Thyroid gland (tissue), 4 donors: ENCODE measurements at places on chromosomes 5 and 9. TPM values are rescaled to one million over a fixed set of nuclear protein-coding genes. Genes with fewer than 3 reads are reported as not detected.
A peak's percentile ranks its signal among the peaks of the same experiment; 100 is the strongest.

DNA sequence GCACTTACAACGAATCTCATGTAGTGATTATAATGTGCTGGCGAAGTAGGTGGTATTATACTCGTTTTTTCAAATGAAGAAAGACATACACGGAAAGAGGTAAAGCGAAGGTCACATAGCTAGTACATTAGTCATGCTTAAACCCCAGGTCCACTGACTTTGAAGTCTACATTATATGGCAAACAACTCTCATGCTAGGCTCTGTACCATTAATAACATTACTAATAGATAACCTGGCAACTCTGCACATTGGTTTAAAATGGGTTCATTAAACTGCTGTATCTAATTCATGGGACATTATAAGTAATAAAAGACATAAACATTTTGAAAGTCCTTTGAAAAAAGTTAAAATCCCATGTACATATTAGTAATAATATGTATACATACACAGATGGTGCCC lies 21.2 kb downstream of the FYB1 start:
- no peak overlapping the region for H3K4me3 ChIP-seq
- no peak overlapping the region for H3K27ac ChIP-seq
- H3K27me3 ChIP-seq: no peaks in the 10 kb centered on the region
- H3K36me3 ChIP-seq: no peaks in the 10 kb centered on the region

DNA sequence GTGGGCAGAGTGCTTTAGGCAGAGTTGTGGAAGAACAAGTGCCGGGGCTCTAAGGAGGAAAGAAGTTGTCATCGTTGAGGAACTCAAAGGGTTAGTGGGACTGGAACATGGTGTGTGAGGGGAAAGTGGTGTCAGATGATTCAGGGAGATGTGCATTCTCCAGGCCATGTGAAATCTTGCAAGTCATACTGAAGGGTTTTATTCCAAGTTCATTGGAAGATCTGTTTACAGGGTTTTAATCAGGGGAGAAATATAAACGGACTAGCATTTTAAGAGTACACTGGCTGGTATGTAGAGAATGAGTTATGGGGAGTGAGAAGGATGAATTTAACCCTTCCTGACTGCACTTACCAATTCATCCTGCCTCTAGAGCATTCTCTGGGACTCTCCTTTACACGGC lies 49.3 kb downstream of the NR2F1 start:
- H3K36me3 ChIP-seq: no peaks in the 10 kb centered on the region
- no peak overlapping the region for H3K27ac ChIP-seq
- no peak overlapping the region for H3K4me3 ChIP-seq
- no peaks in the 10 kb centered on the region for H3K27me3 ChIP-seq

DNA sequence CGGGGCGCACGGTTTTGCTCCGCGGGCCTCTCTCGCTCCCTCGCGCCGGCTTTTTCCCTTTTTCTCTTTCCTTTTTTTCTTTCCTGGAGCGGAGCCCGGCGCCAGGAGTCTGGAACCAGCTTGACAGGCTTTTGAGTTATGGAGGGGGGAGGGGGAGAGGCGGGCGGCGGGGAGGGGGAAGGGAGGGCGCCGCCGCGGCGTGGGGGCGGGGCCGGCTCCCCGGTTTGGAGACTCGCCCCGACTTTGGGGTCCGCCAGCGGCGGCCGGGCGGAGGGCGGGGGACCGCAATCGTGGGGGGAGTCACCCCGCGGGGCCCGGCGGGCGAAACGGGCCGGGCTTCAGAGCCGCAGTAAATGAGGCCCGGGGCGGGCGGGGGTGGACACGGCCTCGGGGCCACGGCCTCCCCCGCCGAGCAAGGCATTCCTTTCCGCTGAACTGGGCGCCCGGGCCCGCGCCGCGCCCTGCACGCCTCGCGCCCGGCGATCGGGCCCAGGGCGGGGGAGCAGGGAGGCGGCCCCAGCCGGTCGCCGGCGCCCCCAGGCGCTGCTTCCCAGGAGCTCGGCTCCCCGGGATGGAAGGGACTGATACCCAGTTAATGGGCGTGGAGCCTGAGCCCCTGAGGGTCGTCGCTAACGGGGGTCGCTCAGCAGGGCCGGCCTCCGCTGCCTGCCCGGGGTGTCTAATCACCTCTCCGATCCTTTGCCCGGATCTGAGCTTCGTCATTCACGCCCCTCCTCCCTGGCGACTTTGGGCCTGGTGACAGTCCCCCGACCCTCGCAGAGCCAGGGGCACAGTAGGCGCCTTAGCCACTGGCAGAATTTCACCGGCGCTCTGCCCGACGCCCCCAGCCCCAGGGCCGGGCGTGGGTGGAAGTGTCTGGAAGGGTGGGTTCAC lies 138.1 kb downstream of the C9orf50 start:
- H3K27ac ChIP-seq: peak overlapping the region; percentile 100
- peaks cover 83% of the 10 kb centered on the region for H3K4me1 ChIP-seq
- peak; percentile 94 for DNase-seq

GRCh38 chr9:109926421-109926869 lies 146.4 kb downstream of the PALM2AKAP2 start:
- H3K4me1 ChIP-seq: no peaks in the 10 kb centered on the region
- no peaks in the 10 kb centered on the region for H3K27me3 ChIP-seq
- H3K36me3 ChIP-seq: no peaks in the 10 kb centered on the region
- no peak for DNase-seq
- H3K4me3 ChIP-seq: no peak overlapping the region
- H3K27ac ChIP-seq: no peak overlapping the region

DNA sequence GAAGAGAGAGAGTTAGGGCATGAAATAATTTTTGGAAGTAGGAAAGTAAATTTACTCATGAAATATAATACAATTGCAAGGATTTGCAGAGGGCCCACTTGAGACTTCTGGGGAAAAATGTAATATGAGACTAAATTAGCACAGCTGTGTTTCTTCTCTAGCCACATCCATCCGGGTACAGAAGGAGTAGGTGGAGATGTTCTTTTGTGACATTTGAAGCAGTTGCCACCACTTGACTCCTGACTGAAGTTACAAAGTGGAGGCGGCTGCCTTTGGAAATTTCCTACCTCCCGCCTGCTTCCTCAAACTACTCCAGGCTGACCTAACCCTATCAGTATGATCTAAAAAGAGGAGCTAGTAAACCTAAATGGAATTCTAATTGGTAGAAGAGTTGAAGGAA lies 58.1 kb upstream of the SHISAL2B start:
- no peak overlapping the region for H3K27ac ChIP-seq
- H3K4me1 ChIP-seq: no peaks in the 10 kb centered on the region
- no peaks in the 10 kb centered on the region for H3K27me3 ChIP-seq
- H3K4me3 ChIP-seq: no peak overlapping the region
- no peaks in the 10 kb centered on the region for H3K36me3 ChIP-seq

DNA sequence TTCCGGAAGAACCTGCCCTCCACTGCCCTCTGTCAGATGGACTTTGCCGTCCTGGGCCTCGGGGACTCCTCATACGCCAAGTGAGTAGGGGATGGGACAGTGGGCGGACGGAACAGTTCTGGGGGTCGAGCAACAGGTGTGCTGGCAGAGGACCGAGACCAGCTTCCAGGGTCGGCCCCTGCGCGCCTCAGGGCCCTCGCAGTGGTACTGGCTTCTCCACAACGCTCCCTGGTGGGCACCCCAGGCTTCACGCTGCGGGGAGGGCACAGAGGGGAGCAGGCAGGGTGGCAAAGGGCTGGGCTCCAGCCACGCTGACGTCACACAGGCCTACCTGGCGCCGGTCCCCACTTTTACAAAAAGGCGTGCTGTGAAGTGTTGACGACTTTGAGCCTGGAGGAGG lies 7.0 kb downstream of the NDOR1 start:
- H3K4me1 ChIP-seq: no peaks in the 10 kb centered on the region
- no peak overlapping the region for H3K4me3 ChIP-seq
- no peak overlapping the region for H3K27ac ChIP-seq
- H3K36me3 ChIP-seq: no peaks in the 10 kb centered on the region
- DNase-seq: no peak

GRCh38 chr5:112915831-112916230 lies 6.2 kb downstream of the REEP5 start:
- H3K36me3 ChIP-seq: no peaks in the 10 kb centered on the region
- H3K4me1 ChIP-seq: peaks cover 66% of the 10 kb centered on the region
- no peaks in the 10 kb centered on the region for H3K27me3 ChIP-seq
- no peak overlapping the region for H3K27ac ChIP-seq

- no peak overlapping the region for H3K4me3 ChIP-seq
- H3K36me3 ChIP-seq: no peaks in the 10 kb centered on the region
- peaks cover 14% of the 10 kb centered on the region for H3K4me1 ChIP-seq
- no peaks in the 10 kb centered on the region for H3K27me3 ChIP-seq
Measured at GRCh38 chr5:178388386-178389025, 155.9 kb upstream of the PHYKPL start.

- H3K4me3 ChIP-seq: no peak overlapping the region
- no peaks in the 10 kb centered on the region for H3K4me1 ChIP-seq
- H3K27me3 ChIP-seq: no peaks in the 10 kb centered on the region
- no peak overlapping the region for H3K27ac ChIP-seq
Measured at GRCh38 chr5:167255926-167256325, 1035.5 kb upstream of the WWC1 start.

DNA sequence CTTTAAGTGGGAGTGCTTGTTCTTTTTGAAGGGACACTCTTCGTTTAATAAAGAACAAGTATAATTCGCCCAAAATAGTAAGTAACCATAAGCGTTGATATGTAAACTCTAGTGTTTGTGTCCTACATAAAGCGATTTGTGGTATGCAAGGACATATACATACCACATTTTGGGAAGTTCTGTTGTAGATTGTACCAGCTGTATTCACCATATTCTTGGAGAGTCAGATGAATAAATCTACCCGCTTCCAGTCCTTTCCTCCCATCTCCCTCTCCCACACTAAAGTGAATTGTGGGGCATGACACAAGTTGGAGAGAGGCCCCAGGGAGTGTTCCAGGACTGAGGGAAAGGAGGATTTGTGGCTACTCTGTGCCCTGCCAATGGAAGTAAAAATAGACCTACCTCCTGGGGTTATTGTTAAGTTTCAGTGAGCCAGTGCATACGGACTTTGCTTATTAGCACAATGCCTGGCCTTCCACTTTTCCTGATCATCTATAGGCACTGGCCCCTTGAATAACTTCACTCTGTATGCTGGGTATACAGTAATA lies 40.6 kb downstream of the ARHGAP26 start:
- no peak overlapping the region for H3K4me3 ChIP-seq
- no peaks in the 10 kb centered on the region for H3K36me3 ChIP-seq
- peaks cover 45% of the 10 kb centered on the region for H3K4me1 ChIP-seq
- DNase-seq: no peak

DNA sequence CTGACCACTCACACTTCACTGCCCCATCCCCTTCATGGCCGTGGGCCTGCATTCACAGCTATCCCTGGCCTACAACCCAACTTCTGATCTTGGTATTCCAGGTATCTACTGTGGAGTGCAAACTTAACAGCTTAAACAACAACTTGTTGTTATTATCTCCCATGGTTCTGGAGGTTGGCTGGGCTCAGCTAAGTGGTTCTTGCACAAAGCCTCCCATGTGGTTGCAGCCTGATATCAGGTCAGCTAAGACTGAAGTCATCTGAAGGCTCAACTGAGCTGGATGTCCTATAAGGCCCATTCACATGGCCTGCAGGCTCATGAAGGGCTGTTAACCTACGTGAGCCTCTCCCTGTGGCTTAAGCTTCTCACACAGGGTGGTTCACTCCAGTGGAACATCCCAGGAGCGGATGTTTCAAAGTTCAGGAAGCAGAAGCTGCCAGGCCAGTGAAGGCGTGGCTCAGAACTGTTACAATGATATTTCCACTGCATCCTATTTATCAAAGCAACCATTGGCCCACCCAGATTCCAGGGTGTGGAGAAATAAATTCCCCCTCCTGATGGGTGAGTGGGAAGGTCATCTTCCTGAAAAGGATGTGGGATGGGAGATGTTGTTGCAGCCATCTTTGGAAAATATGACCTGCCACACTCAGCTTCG lies 30.0 kb upstream of the TRIO start:
- H3K4me1 ChIP-seq: no peaks in the 10 kb centered on the region
- no peaks in the 10 kb centered on the region for H3K36me3 ChIP-seq
- no peak overlapping the region for H3K4me3 ChIP-seq
- no peaks in the 10 kb centered on the region for H3K27me3 ChIP-seq

- H3K4me1 ChIP-seq: no peaks in the 10 kb centered on the region
- H3K4me3 ChIP-seq: no peak overlapping the region
- no peak overlapping the region for H3K27ac ChIP-seq
- H3K27me3 ChIP-seq: no peaks in the 10 kb centered on the region
Measured at GRCh38 chr9:97362777-97363545, 48.9 kb upstream of the TDRD7 start.

GRCh38 chr9:89256642-89257041 lies 54.4 kb upstream of the CKS2 start:
- no peaks in the 10 kb centered on the region for H3K36me3 ChIP-seq
- no peak for DNase-seq
- H3K4me1 ChIP-seq: no peaks in the 10 kb centered on the region
- H3K4me3 ChIP-seq: no peak overlapping the region

DNA sequence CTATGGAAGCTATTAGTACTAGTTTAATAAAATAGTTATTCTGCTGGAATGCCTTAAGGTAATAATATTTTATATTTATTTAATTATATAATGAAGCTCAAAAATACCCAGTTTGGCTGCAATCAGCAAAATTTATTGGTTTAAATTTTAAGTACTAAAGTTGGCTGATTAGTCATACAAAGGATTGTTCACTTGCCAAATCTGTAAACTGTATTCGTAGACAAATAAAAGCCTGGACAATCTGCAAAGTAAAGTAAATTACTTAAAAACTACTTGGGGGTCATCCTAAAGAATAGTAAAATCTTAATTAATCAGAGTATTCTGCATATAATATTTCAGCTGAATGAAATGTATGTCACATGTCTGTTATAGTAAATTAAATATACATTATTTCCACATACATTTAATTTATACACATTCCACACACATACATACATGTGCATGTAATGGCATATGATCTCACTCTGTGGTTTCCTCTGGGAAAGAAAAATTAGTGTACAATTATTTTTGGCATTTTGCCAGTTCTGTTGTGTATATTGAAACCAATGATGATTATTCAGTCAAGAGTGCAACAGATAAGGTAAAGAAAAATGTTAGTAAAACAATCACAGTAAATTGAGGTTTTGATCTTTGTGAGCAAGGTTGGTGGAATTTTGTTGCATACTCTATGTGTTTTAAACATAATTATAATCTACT lies 455.9 kb downstream of the CDH9 start:
- no peaks in the 10 kb centered on the region for H3K27me3 ChIP-seq
- no peaks in the 10 kb centered on the region for H3K4me1 ChIP-seq
- no peak overlapping the region for H3K27ac ChIP-seq
- DNase-seq: no peak
- H3K4me3 ChIP-seq: no peak overlapping the region
- H3K36me3 ChIP-seq: no peaks in the 10 kb centered on the region

- no peaks in the 10 kb centered on the region for H3K27me3 ChIP-seq
- H3K27ac ChIP-seq: no peak overlapping the region
- no peaks in the 10 kb centered on the region for H3K36me3 ChIP-seq
- no peak overlapping the region for H3K4me3 ChIP-seq
- no peak for DNase-seq
Measured at GRCh38 chr5:9314558-9314957, 231.3 kb downstream of the SEMA5A start.

- no peak for DNase-seq
- no peak overlapping the region for H3K27ac ChIP-seq
- no peak overlapping the region for H3K4me3 ChIP-seq
- H3K36me3 ChIP-seq: no peaks in the 10 kb centered on the region
- H3K4me1 ChIP-seq: no peaks in the 10 kb centered on the region
- no peaks in the 10 kb centered on the region for H3K27me3 ChIP-seq
Measured at GRCh38 chr5:165296401-165297130, 1791.1 kb downstream of the MAT2B start.

- no peak for DNase-seq
- no peak overlapping the region for H3K4me3 ChIP-seq
- H3K27me3 ChIP-seq: no peaks in the 10 kb centered on the region
- no peak overlapping the region for H3K27ac ChIP-seq
- no peaks in the 10 kb centered on the region for H3K4me1 ChIP-seq
- no peaks in the 10 kb centered on the region for H3K36me3 ChIP-seq
Measured at GRCh38 chr5:133034064-133034463, 7.7 kb upstream of the ZCCHC10 start.

ZBTB34 gene
- 8.8 TPM for total RNA-seq

PCDHB16 gene
- 4.4 TPM for total RNA-seq

NRG2 gene
- 2.9 TPM for total RNA-seq

GFM2 gene
- 49.0 TPM for total RNA-seq

CDH10 gene
- total RNA-seq: not detected
